RWPE1 (cell line): ENCODE measurements at places on chromosomes 5 and 9.

GRCh38 chr9:107545036-107545435, 55.5 kb upstream of the KLF4 start:
- DNase-seq = no peak

DNA sequence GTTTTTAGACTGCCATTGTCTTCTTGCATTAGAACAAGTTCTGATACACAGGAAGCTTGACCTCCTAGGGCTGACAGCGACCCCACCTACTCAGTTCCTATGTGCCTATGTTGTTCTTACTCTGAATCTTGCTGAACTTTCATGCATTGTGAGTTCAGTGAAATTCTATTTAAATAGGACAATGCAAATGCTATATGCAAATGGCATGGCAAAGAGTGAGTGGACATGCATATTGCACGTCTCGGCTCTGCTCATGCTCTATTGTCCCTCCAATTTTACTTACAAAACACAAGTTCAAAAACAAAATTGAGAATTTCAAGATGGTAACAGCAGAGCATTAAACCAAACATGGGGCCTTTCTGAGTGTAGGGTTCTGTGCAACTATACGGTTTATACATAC, 5.3 kb upstream of the DCP2 start:
- DNase-seq = no peak

- peak; percentile 72 for DNase-seq
These were observed 58.4 kb downstream of the SLC1A3 start for GRCh38 chr5:36664766-36665165.

DNA sequence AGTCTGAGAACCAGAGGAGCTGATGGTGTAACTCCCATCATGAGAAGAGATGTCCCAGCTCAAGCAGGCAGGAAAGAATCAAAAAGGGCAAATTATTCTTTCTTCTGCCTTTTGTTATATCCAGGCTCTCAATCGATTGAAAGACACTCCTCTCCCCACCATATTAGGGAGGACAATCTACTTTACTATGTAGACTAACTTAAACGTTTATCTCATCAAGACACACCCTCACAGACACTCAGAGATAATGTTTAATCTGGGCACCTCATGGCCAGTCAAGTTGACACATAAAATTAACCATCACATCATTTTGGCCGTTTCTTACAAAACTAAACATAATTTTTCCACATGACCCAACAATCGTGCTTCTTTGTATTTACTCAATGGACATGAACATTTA, 534.3 kb upstream of the RORB start:
- no peak for DNase-seq

DNA sequence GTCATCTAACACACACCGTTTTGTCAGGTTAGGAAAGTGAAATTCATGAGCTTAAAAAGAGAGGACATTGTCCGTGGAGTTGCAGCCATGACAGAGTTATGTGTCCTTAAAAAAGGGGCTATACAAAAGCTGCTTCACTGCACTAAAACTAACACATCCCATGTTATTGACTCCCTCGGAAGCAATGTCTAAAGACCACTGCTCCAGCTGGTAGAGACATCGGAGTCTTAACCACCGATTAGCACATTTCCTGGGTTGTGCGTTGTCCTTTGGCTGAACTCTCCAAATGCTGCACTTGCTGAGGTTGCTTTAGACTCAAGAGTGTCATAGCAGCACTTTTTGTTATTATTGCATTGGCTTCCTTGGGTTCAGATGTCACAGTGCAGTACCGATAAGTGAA, 128.3 kb upstream of the C9orf72 start:
- no peak for DNase-seq

- DNase-seq = no peak
These were observed 10.0 kb downstream of the DUSP1 start for GRCh38 chr5:172760959-172761358.

- DNase-seq = no peak
These were observed 18.8 kb downstream of the BICD2 start for GRCh38 chr9:92745881-92746280.

DNA sequence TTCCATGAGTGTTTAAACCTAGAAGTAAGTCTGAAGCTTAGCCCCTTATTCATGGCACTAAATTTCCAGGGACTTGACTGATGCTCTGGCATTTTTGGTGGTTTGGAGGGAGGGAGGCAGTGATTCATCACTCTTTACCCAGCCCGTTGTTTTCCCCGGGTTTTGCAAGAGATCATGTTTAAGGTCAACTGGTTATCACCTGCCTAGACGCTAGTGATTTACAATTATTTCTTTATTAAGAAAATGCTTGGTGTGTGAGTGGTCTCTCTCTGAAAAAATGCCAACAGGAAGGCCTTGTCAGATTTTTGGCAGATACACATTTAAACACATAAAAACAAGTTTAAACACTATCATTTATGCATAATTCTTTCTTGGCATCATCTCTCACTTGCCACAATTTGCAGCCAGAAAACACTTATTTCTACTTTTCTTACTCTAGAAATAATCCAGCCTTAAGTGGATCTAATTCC, 737.9 kb upstream of the ZNF608 start:
- DNase-seq = peak; percentile 97

DNA sequence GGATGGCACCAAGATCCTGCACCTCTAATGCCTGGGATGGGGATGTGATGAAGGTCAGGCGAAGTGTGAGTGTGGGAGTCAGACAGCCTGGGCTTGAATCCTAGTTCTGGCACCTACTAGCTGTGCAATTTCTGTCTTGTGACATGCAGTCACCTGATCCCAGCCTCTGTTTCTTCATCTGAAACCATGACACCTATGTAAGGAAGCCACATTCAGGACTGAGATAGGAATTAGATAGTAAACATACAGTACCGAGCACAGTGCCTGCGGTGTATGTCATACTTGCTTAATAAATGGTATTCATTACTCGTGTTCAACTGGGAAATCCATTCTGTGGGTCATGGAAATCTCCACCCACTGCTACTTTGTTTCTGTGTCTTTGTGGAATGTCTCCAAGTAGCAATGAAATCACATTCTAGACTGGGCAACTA, 140.6 kb upstream of the STC2 start:
- no peak for DNase-seq

DNA sequence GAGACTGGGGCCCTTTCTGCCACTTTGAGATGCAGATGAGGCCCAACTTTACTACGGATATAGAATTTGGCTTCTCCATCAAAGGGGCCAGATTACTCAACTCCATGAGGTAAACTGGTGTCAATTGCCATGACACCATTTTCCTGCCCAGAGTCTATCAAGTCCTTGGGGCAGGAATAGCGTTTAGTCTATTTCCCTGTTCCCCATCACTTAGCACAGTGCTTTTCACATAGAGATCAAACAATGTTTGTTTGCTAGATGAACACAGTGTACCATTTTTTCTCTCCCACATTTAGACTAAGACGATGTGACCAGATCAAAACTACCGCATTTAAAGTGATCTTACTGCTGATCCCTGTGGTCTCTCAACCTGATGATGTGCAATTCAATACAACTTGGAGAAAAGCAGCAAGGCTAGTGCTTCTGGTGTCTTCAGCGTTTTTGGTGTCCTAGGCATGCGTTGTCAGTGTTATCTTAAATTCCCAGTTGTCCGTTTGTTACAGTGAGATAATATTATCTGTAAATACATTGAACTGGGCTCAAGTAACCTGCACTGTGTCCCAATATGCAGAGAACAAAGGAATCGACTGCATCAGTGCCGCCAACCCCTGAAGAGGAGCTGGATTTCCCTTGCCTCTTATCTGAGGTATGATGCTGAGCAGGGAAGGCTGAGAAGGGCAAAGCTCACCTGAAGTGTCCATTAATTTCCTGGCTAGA, 446.2 kb downstream of the PLK2 start:
- DNase-seq = no peak

DNA sequence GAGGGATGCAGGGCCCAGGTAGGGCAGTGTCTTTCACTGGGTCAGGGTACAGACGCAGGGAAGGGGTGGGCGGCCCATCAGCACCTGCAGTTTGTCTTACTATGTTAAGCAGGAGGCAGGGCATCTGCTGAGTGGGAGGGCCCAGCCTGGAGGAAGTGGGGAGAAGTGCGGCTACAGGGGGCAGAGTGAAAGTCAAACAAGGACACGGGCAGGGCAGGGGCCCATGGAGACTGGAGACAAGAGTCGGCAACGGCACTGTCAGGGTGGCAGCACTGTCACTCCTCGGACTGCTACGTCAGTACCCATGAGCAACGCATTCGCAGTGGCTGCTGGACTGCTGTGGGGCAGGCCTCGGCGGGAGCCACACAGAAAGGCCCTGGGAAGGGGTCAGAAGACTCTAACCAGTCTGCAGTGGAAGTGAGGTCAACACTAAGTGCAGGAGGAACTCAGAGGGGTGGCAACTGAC, 19.7 kb downstream of the CAMSAP1 start:
- DNase-seq = no peak

DNA sequence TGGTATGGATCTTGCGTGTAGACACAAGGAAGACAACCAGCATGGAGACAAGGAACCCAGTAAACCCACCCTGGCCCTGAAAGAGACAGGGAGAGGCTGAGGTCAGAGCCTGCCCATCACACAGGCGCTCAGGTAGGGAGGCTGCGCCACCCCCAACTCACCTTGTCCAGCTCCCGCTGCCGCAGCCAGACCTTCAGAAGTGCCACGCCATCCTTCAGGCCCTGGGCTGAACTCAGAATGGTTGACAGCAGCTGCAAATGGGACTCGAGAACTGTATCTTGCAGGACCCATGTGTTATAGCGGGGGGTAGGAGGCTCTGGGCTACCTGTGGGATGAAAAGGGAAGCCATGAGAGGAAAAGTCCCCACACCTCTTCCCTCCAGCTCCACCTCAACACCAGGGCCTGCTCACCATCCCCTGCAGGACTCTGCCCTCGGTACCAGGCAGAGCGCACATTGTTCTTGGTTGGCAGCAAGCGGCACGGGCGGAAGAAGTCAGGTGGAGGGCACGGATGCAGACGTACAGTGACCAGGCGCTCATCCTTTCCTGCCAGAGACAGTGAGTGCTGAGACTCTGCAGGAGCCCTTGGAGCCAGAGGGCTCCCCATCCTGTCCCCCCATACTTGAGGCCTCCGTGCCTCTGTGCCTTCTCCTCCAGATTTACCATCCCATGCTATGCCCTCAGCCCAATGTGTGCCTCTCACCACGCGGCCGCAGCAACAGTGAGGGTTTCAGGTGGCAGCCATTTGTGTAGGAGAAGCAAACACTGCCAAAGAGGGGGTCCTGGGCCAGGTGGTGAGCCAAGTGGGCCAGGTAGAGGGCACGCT, 4.7 kb downstream of the NOL6 start:
- DNase-seq = no peak
